Kidney epithelial cell (primary cell): ENCODE measurements at places on chromosomes 11 and 22.

- DNase-seq, result no peak
Measured at GRCh38 chr11:24233041-24233440, 263.8 kb upstream of the LUZP2 start.

DNA sequence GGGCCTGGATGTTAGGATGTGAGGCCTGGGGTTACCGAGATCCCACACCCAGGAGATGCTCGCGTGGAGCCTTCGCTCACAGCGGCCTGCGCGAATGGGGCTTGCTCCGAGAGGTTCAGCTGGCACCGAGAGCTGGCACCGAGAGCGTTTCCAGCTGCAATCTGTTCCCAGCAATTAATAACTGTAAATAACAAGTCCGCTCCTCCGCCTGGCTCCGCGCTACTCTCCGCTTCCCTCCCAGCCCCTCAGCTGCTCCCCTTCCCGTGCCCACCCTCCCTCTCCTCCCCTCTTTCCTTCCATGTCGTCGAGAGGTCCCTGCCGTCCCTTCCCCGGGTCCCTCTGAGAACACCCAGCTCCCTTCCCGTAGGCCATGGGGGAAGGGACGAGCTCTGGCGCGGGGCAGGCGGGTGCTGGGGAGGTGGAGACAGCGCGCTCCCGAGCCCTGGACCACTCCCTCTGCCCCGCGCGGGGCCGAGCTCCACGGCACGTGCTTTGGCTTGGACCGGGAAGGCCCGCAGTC is 110.8 kb downstream of the WNT7B start:
- DNase-seq, result no peak

GRCh38 chr11:2790568-2790921 is 90.8 kb upstream of the KCNQ1OT1 start:
- DNase-seq, result no peak

- no peak for DNase-seq
Measured at GRCh38 chr11:7579361-7579791, 65.6 kb downstream of the PPFIBP2 start.

- DNase-seq, result no peak
Measured at GRCh38 chr11:17774232-17775034, 39.9 kb downstream of the KCNC1 start.

GRCh38 chr22:40235308-40235707 is 57.6 kb downstream of the TNRC6B start:
- no peak for DNase-seq

GRCh38 chr11:105899772-105900171 is 122.3 kb downstream of the MSANTD4 start:
- DNase-seq, result no peak

GRCh38 chr11:92314499-92314898 is 89.9 kb downstream of the FAT3 start:
- DNase-seq, result no peak

DNA sequence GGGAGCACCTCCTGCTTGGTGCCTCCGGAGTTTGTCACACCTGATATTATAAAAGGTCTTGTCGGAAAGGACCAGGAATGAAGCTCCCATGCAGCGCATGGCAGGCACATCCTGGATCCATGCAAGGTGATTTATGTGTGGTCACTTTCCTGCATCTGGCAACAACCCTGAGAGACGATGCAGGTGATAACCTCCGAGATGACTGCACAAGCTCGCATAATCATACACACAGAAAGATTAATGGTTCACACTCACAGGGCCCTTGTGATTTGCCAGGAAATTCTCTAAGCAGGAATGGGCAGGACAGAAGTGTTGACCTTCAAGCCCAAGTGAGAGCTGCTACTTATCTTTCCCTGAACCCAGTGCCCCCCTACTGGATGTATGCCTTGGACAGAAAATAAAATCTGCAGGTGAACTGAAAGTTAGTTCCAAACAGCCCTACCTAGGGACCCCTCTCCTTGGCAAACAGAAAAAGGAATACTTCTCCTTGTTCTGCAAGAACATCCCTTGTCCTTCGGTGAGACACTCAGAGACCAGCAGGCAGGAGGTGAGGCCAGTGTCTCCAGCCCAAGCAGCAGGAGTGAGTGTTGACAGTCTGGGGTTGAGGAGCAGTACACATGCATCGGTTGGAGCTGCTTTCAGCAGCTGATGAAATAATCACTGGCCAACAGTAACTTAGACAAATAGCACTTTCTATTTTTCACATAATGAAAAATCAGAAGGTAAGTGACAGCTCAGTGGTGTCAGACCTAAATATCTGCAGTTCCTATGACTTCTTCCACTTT is 619.4 kb upstream of the B3GAT1 start:
- no peak for DNase-seq

- DNase-seq, result no peak
Measured at GRCh38 chr11:116862951-116863350, 25.5 kb upstream of the APOA1 start.

GRCh38 chr11:123239191-123240150 is 44.4 kb upstream of the CLMP start:
- no peak for DNase-seq

GRCh38 chr11:17700991-17701390 is 18.4 kb upstream of the MYOD1 start:
- DNase-seq, result no peak

DNA sequence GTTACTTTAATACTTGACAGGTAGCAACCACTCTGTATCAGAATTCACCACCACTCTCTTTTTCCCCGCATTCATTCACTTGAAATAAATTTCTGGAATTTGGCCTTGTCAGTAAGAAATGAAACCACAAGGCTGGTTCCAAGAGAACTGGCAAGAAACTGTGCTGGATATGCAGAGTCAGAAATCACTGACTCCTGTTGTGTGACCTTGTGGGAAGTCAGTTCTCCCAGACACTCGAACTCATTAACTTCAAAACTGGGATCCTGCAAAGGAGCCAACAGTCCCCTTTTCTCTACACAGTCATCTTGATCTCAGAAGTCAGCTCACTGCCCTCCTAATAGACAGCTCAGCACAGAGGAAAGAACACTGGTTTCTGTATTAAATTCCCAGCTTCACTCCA is 142.7 kb downstream of the LRRC4C start:
- DNase-seq, result peak; percentile 9

DNA sequence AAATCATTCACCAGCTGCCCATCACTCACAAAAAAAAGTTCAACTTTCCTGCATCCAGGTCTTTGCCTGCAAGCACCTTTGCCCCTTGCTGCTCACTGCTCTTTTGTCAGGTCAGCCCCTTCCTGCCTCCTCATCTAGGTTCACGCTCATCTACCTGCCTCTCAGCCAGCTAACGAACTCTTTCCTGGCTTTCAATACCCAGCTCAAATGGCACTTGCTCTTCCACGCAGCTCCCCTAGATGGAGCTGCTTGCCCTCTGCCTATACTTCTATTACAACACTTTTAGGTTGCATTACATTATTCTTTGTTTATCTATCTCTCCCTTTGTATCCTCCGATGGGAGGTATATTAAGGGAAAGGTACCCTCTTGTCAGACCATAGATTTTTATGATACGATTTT is 78.9 kb upstream of the TBCEL start:
- no peak for DNase-seq
